Lower lobe of right lung (tissue), 2 donors: ENCODE measurements at places on chromosomes 2 and 18.

- DNase-seq, result no peak
Measured at GRCh38 chr2:99715956-99716355, 226.1 kb upstream of the REV1 start.

DNA sequence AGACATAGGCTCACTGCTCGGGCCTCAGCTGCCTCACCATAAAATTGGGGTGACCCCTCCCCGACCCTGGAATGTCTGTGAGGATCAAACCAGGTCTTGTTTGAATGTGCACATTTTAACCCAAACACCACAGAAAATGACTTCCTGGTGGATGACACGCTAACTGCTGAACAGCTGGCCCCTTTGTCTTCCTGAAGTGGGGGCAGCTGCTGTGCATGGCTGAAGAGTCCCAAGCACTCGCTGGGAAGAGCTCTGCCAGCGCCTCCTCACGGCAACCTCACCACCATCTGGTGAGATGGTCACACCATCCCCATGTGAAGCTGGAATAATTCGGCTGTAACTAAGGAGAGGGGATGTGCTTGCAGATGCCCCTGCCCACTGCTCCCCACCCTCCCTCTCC is 34.0 kb downstream of the AQP12A start:
- no peak for DNase-seq

- no peak for DNase-seq
Measured at GRCh38 chr18:33210575-33211189, 229.8 kb downstream of the CCDC178 start.

DNA sequence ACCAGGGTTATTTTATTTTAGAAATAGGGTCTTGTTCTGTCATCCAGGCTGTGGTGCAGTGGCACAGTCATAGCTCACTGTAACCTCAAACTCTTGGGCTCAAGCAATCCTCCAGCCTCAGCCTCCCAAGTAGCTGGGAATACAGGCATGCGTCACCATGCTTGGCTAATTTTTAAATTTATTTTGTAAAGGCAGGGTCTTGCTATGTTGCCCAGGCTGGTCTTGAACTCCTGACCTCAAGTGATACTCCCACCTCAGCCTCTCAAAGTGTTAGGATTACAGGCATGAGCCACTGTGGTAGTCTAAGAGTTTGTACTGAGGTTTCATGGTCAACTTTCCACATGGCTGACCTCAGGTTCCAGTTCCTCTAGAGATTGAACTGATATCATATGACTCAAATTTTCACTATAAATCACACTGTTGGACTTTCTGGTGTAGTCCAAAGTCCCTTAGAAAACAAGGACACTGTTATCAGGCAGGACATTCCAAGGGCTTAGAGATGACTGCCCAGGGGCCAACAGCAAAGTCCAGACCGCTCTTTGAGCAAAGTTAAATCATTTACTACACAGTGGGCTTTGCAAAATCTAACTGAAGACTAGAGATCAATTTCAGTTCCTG is 82.0 kb upstream of the MEX3C start:
- DNase-seq, result no peak

DNA sequence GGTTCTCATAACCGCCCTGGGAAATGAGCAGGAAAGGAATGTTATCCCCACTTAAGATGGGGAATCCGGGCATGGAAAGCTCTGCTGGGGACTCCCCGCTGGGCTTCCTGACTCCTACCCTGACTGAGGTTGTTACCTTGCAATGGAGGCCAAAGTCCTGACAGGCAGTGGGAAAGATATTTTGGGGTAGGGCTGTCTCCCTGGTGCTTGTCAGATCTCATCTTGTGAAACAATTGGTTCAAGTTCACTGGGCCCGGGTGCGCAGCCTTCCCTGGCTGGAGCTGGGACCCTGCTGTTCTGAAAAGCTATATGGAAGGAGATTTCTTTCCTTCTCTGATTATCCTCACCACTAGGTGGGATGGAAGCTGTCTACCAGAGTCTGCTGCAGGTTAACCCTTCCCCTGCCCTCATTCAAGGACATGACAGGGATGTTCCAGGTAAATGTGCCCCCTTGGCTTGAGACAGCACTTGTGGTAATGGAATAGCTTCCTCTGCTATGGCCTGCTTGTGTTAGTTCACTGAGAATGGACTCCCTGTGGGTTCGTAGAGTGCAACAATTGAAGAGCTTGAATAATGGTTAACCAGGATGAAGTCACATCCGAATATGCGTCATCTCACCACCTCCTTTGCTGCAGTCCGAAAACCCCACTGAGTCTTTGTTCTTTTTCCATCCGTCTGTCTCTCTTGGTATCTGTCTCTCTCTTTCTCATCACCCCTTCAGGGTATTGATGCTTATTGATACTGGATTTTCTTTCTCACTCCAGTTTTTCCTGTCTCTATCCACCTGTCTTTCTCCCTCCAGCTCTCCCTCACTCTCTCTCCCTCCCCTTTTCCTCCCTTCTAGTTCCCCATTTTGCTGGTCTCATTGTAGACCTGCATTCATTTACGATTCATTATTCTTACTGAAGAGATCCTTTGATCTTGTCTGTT is 67.8 kb upstream of the EPAS1 start:
- no peak for DNase-seq

DNA sequence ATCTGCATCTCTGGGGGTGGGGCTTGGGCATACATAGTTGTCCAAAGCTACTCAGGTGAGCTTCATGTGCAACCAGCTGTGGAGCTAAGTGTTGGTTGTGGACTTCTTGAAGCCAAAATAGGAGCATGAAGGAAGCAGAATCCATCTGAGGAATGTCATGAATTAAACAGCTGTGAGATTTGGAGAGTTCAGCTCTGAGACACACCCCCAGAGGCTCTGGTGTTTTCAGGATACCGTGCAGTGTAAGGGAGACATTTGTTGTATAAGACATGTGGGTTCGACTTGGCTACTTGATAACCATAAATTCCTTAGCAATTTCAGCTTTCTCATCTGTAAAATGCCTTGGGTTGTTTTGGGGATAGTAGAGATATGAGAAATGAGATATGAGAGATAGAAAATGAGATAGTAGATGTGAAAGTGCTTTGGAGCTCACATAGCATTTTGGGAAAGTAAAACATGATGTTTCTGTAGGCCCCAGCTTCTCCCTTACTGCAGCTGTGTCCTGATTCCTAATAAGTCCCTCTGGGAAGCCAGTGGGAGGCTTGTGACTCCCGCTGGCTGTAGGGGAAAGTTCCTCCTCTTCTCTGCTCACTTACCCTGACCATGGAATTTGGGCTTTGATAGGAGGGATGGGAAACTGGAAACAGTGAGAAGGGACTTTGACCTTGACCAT is 50.0 kb downstream of the DPYSL5 start:
- DNase-seq, result no peak

GRCh38 chr2:62102402-62102920 is 93.5 kb upstream of the B3GNT2 start:
- DNase-seq, result no peak

DNA sequence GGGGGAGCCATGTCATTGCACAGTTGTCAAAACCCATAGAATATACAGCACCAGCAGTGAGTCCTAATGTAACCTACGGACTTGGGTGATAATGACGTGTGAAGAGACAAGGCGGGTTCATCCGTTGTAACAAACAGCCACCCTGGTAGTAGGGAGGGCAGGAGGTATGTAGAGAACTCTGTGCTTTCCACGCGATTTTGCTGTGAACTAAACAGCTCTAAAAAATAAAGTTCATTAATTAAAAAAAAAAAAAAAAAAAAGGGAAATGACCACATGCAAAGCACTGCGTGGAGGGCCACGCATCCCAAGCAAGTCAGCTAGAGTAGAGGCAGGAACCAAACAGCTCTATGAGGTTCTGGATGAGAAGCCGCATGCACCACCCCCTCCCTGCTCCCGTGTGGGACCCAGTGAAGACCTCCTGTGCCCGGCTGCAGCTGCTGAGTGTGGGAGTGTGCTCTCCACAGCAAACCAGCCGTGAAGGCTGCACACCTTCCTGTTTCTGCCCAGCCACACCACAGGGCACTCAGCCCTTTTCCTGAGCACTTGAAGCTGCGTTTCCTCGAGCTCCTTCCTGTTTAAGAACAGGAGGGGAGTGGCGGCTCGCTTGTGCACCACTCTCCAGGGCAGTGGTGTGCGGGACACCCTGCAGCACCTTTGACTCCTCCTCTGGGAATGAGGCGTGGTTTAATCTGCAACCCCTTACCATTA is 65.6 kb downstream of the ODC1 start:
- DNase-seq, result peak; percentile 87

- no peak for DNase-seq
Measured at GRCh38 chr2:12555012-12555645, 161.6 kb upstream of the TRIB2 start.

DNA sequence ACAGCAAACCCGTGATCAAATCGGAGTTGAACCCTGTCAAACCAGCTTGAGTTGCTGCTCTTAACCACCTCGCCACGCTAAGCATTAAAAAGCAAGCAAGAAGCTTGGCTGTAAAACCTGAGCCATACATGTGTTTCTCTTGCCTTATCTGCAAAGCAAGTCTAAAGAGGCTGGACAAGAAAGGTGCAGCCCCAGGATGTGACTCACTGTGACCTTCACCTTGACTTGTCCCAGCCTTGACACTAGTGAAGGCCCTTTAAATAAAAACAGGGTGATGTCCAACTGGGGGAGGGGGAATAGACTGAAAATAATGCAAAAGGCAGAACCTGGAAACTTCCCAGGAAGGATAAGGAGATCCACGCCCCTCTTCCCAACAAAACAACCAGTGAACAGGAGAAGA is 127.6 kb upstream of the NPAS2 start:
- no peak for DNase-seq

- no peak for DNase-seq
Measured at GRCh38 chr18:5275872-5276271, 19.7 kb downstream of the ZBTB14 start.

GRCh38 chr2:237465515-237466148 is 21.4 kb upstream of the MLPH start:
- no peak for DNase-seq

DNA sequence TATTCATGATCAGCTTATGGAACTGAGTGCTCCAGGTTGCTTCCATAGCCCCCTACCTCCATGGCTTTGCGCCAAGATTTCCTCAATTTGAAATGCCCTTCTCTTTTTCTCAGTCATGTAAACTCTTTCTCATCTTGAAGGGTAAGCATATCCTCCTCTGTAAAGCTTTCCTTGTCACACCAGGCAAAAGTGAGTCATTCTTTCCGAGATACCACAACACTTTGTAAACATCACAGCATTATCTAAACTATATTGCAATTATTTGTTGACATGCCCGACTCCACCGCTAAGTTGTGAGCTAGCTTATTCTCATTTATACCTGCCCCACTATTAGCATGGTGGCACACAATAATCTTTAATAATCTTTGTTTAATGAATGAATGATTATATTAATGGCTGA is 419.5 kb upstream of the CHST9 start:
- no peak for DNase-seq

GRCh38 chr2:241818943-241819270 is 9.9 kb downstream of the NEU4 start:
- peak; percentile 28 for DNase-seq

- DNase-seq, result no peak
Measured at GRCh38 chr2:37507703-37508102, 163.3 kb downstream of the QPCT start.
